ENCODE measurements at places on chromosomes 7 and 10. TPM values are rescaled to one million over a fixed set of nuclear protein-coding genes. Genes with fewer than 3 reads are reported as not detected.

Gene CLDN3
- total RNA-seq: 3.9 TPM

Gene OR2F2
- not detected for total RNA-seq

Gene TACC2
- total RNA-seq: 38.0 TPM

DNA sequence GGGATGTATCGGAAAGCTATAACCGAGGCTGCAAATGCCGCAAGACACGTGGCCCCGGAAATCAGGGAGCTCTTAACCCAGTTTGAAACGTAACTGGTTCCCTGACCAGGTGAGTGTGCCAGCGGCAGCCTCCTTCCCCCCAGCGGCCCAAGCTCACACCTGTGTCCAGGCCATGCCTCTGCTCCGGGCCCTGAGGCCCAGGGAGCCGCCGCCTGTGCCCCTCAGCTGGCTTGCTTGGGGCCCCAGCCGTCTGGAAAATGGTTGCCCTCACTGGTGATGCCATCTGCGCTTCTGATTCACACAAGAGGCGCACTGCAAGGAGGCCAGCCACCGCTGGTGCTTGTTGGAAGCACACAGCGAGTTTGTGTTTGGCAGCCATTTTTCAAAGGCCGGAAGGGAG, 9.2 kb downstream of the PWWP2B start:
- no peak for DNase-seq

GRCh38 chr10:22305721-22306120, 10.5 kb upstream of the COMMD3 start:
- no peak for DNase-seq

- peak; percentile 72 for DNase-seq
Observed at GRCh38 chr7:108002726-108003598, at the start of gene LAMB1. Gene LAMB1, minus strand, starts transcription at chr7:108003161. Its CDS starts 276 bp downstream, at chr7:108002885.

DNA sequence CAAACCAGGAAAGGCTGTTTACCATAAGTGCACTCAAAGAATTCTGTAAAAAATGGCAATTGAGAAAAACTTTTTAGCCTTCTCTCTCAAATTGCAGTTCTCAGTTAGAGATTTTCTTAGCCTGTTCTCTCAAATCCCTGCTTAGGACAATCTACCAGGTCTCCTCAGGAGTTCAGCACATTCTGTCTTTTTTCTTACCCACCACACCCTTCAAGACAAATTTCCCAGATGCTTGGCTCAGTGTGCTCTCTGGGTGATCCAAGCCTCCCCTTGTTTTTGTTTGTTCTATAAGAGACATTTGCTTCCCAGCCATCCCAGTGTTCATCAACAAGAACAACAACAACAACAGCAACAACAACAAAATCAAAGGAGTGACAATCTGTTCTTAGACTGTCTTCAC, 87.3 kb downstream of the MACC1 start:
- no peak for DNase-seq

DNA sequence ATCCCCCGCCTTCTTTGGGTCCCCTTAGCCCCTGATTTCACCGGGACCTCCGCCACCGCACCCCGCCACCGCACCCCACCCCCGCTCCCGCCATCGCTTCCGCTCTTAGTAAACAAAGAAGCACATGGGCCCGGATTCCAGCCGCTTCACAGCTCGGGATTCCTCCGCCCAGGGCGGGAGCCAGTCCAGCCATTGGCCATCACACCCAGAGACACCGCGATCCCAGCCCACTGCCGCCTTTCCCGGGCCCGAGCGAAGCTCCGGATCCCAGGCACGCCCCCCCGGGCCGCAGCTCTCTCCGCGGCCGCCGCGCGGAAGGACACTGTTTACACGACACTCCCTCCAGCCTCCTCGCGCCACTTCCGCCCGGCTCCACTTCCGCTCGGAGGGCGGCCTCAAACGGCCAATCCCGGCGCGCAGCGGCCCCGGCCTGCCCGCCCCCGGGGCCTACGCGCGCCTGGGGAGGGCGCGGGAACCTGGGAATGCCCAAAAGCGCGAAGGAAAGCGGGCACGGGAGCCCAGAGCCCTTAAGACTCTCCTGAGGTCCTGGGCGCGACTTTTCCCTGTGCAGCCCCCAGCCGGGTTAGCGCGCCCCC, 679 bp downstream of the MCM7 start:
- peak; percentile 98 for DNase-seq

Gene SYT15B
- 2.7 TPM for total RNA-seq

Gene PON3
- 3.5 TPM for total RNA-seq

- no peak for DNase-seq
Observed at GRCh38 chr7:47677664-47678063, 95.8 kb upstream of the TNS3 start.

DNA sequence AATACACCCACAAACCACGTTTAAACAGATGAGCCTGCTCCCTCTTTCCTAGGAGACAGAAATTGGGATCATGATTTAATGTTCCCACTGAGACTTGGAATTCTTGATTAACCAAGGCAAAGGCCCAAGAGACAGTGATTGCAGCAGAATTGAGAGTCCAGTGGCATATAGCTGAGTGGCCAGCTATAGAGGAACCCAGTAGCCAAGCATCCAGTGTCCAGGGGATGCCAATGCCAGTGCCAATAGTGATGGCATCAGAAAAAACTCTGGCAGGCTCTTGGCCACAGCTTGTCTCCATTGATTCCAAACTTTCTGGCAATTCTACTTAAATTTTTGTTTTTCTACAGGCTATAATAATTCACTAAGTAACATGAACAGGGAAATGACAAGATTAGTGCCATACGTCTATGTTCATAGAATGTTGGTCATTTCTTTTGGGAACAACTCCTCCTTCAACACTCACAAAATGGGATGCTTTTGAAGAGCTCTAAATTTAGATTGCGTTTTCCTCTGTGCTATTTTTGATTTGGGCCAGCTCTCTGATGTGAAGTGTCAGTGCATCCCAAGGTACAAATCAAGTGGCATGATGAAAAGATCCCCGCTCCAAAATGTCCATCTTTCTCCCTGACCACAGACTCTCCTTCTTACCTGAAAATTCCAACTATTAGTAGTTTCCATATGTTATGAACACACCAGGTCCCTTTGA, 83.1 kb upstream of the A1CF start:
- DNase-seq: no peak

Gene SLC18A3
- total RNA-seq: 5.2 TPM

GRCh38 chr10:132651511-132652029, 114.0 kb downstream of the INPP5A start:
- no peak for DNase-seq

GRCh38 chr10:117626228-117626627, 83.7 kb downstream of the EMX2 start:
- DNase-seq: no peak

DNA sequence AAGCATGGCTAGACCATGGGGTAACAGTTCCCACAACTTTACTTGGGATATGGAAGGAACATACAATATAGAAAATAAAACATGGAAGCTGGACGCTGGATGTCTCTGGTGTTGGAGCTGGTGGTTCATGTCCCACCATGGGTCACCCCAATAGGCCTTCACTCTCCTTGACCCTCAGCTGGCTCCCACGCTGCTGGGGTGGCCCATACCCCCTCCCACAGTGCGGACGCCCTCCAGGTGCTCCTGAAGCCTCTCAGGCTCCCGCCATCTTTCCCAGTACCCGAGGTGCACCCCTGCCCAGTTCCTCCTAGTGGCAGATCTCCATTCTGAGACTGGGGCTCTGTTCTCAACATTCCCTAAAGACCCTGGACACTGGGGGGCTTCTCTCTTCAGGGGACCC, 5.8 kb upstream of the CPA1 start:
- DNase-seq: no peak

DNA sequence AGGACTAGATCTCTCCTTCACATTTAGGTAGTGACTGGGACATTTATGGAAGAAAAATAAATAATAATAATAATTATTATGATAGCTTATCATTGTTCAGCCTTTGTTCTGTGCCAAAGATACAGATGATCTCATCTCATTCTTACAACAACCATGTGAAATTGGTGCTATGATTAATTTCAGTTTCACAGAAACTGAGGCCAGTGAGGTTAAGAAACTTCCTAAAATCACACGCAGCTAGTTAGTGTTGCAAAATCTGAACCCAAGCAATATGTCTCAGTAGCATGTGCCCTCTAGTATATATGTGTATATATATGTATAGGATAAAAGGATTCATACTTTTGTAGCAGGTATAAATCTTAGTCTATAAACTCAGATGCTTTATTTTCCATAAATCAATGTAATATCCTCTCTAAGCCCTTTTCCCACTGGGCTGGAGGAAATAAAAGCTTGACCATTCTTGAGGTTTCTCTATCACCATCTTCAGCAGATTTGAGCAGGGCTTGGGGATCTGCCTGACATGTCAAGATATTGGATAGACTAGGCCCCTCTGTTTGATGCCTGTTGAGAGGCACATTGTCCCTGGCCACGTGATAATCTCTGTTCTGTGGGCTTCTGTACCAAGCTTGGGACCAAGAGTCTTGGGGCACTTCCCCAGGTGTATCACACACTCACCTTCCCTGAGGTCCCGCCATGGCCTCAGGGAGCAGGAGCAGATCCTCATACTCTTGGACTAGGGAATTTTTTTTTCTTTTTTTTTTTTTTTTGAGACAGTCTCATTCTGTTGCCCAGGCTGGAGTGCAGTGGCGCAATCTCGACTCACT, 172.6 kb upstream of the NRP1 start:
- DNase-seq: no peak

GRCh38 chr10:69382382-69383117, 34.2 kb downstream of the TACR2 start:
- DNase-seq: no peak

DNA sequence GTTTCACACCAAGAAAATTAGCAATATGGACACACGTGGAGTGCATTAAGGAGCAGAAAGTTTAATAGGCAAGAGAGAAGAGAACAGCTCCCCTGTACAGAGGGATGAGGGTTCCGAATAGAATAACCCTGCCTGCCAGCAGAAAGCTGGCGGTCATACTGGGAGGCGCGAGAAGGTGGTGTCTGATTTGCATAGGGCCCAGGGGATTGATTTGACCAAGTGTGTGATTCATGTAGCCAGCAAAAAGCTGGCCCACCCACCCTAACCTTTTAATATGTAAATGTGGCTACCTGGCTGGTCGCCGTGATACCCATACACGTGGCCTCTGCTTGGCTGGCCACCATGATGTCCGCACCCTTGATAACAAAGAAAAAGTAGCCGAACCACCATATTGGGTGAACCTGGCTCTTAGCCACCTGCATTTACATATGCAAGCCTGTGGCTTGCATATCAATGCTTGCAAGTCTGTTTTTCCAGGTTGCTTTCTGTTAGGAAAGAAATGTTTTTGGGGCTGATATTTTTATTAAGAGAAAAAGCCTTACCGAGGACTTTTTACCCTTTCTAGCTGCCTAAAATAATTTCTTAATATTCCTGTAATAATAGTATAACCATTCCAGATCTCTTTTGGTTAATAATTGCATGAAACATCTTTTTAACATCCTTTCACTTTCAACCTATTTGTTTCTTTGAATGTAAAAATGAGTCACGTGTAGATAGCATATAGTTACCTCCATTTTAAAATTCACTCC, 20.5 kb upstream of the VWDE start:
- no peak for DNase-seq

DNA sequence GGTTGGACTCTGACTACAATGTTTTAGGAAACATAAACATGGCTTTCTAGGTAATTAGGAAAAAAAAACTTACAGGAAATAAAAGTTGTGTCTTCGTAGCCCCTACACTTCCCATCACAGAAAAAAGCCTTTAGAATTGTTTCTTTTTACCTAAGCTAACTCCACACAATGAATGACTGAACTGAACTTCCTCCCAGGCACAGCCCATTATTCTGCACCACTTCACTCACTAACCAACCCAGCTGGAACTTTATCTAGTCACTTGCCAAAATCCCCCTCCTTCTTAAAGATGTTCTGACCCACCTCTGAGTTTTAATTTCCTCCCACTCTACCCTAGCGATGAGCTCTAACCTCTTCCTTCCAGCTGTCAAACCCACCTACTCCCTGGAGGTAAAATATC, 91.7 kb upstream of the MEOX2 start:
- no peak for DNase-seq

Gene CALHM3
- not detected for total RNA-seq

- no peak for DNase-seq
Observed at GRCh38 chr7:83819911-83820310, 171.0 kb upstream of the SEMA3E start.

- no peak for DNase-seq
Observed at GRCh38 chr10:93250010-93250409, 176.3 kb downstream of the CYP26A1 start.

DNA sequence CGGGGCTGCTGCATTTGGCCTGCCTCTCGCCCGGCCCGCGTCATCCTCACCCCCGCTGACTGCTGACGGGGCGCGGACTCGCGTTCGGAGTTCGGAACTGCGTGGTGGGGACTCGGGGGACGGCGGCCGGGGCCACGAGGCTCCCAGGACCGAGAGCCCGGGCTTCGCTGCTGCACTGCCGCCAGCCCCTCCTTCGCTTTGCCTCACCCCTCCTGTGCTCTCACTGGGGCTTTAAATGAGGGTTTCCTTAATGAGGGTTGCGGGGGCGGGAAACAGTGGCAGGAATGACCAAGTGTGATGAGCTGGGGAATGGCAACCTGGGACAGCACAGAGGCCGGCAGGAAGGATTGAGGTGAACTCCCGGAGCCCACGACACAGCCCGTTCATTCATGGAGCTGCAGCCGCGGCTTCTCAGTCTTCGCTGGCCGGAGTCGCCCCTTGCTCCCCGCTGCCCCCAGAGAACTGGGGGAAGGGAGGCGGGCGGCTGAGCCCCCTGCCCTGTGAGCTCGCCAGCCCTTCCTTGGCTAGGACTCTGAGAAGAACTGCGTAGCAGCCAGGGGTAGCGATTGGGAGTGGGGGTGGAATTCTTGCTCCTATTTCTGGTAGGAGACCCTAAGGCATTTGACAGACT, 1.5 kb upstream of the LRRC4 start:
- DNase-seq: no peak
